ENCODE measurements at places on chromosomes 1 and 21.

DNA sequence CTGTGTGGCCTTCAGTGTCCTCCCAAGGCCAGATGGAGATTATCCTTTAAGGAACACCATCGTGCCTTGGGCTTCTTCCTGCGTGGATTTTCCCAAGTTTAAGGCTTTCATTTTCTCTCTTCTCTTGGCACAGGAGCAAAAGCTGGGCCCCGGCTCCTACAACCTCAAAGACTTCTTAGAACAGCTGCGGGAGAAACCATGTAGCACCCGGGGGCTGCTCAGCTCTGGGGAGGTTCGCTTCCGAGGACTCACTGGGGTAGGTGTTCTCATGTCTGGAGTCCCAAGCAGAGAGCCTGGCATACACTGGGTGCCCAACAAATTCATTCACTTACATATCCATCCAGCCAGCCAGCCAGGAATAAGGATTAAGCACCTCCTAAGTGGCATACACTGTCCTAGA, 6.6 kb upstream of the TTC22 start:
- DNase-seq = no peak

DNA sequence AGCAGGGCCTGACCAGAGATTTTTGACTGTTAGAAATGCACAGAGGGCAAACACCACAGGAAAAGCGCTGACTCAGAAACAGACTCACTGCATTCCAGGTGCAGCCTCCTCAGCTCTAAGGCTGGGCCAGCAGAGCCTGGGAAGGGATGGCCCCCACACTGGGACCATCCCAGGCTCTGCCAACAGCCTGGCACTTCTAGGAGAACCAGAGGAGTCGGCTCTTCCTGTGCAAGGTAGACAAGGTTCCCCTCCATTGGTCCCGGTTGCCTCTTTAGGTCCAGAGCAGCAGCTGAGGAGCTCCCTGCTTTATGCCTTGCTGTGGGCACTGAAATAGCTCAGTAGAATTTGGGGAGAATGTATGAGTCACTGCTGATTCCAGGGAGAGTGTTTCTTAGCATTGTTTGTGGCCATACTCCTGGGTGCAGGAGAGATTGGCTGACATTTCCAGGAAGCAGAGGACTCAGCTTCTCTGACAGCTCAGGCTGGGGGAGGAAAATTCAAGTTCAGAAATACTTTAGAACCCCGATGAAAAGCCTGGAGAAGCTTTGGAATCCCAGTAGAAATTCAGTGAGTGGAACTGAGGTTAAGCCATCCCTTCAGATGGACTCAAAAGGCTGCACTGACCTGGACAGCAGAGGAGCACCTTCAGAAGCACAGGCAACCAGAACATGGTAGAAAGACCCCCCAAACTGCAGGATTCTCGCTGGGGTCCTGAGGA, 19.7 kb downstream of the PRAMEF1 start:
- DNase-seq = no peak

- DNase-seq = no peak
These were observed 2.5 kb downstream of the WLS start for GRCh38 chr1:68229650-68230483.

- no peak for DNase-seq
These were observed 107.9 kb downstream of the S1PR1 start for GRCh38 chr1:101344745-101345144.

DNA sequence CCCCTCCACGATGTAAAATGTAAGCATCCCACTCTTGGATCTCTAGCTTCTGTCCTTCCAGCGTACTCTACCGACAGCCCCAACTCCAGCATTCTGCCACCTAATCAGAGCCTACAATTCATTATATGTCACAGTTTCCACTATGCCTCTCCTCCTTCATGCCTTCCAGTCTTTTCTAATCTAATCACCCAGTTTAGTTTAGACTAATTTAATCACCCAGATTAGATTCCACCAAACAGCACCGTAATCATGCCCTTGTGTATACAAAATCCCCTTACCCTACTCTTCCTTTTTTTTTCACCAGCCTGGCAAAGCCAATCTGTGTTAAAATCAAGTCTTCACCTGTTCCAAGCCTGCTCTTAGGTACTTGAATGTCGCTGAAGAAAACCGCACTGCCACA, 49.8 kb upstream of the KANK4 start:
- DNase-seq = no peak

Data from CD4-positive, alpha-beta T cell (primary cell).